ENCODE measurements at places on chromosomes 12 and 14.
A peak's percentile ranks its signal among the peaks of the same experiment; 100 is the strongest.

GRCh38 chr12:102114212-102114611, 5.7 kb downstream of the NUP37 start:
- no peak for DNase-seq

DNA sequence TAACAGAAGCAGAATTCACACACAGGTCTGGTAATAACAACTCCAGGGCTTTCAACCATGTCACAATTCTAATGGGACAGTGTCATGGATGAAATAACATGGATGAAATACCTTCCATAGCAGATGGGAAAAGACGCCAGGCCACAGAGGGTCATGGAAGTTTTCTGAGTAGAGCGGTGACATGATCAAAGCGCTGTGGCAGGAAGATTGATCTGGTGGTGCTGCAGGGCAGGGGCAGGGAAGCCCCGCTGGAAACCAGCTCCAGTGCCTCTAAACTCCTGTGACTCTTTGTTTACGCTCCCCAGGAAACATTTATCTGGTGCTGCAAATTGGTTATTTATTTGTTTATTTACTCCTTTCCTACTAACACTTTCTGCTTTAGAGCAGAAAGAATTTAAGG, 108.3 kb upstream of the HMGA2 start:
- DNase-seq, result no peak

GRCh38 chr14:60051721-60052221, 40.0 kb upstream of the PCNX4 start:
- DNase-seq, result no peak

DNA sequence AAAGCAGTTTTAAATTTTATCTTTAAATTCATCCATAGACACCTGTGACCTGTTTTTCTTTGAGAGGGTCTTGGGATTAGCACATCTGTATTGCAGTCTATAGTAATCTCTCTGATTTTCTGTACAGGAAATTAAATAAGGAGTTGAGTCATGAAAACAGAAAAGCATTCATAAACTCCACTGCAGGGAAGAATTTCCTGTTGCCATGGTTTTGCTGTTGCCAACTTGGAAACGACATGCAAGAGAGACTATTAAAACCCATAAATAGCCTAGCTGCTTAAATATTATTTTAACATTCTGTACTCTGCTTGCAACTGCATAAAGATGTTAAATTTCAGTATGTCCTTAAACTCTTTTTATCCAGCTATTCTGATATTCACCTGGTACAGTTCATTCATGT, 281.0 kb upstream of the RGS6 start:
- DNase-seq, result no peak

GRCh38 chr14:98956181-98956580, 315.8 kb downstream of the BCL11B start:
- DNase-seq, result no peak

- DNase-seq, result no peak
Observed at GRCh38 chr12:51126297-51126696, 42.9 kb upstream of the CSRNP2 start.

DNA sequence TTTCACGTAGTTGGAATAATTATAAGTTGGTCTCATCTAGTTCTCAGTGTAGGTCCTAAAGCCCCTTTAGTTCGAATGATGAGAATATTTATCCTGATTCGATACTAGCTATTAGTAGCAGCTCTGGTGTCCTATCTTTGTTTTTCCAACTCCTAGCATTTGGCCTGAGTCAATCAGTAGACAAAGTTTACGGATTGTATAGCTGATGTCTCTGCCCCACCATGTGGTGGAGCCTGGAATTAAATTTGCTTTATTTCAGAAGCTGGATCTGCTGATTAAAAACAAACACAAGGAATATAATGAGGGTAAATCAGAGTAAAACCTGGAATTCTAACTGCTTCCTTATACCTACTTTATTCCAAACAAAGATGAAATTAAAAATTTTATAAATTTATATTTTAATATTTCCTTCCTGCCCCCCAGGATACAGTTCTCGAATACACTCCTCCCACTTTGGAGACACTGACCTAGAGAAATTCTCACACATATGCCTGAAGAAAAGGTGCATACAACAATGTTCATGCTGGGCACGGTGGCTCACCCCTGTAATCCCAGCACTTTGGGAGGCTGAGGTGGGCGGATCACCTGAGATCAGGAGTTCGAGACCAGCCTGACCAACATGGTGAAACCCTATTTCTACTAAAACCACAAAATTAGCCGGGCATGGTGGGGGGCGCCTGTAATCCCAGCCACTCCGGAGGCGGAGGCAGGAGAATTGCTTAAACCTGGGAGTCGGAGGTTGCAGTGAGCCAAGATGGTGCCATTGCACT, 7.6 kb upstream of the BRMS1L start:
- DNase-seq, result peak; percentile 29

DNA sequence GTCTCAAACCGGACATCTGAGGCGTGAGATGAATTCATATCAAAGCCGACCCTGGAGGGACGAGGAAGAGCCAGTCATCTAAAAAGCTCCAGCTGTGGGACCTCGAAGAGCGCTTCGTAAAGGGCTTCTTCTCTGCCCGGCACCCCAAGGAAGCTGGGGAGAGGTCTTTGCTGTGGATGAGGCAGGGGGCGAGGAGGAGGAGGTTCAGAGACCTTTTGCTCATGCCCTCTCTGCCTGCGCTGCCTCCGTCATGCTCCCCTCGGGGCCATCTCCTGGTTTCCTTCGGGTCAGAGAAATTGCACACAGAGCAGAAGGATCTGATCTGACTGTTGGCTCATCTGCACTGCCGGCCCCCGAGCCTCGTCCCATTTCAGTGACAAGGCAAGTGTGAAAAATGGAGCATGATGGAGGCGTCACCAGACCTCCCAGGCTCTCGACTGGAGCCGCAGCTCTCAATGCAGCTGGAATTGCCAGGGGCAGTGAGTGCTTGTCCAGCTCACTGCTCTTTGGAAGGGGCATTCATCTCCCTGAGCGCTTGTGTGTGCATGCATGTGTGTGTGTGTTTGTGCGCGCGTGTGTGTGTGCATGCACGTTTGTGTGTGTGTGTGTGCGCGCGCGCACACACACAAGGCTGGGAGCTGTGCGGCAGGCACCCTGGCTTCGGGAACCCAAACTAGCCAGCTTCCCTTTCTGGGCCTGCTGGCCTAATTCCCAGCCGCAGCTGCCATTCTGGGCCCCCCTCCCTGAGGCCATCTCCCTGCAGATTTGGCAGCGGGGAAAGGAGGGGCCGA, 9.2 kb downstream of the CABP1 start:
- DNase-seq, result no peak

GRCh38 chr14:97978341-97978740, 1181.2 kb downstream of the VRK1 start:
- DNase-seq, result no peak

GRCh38 chr12:28191051-28192048, 1.1 kb downstream of the CCDC91 start:
- no peak for DNase-seq

DNA sequence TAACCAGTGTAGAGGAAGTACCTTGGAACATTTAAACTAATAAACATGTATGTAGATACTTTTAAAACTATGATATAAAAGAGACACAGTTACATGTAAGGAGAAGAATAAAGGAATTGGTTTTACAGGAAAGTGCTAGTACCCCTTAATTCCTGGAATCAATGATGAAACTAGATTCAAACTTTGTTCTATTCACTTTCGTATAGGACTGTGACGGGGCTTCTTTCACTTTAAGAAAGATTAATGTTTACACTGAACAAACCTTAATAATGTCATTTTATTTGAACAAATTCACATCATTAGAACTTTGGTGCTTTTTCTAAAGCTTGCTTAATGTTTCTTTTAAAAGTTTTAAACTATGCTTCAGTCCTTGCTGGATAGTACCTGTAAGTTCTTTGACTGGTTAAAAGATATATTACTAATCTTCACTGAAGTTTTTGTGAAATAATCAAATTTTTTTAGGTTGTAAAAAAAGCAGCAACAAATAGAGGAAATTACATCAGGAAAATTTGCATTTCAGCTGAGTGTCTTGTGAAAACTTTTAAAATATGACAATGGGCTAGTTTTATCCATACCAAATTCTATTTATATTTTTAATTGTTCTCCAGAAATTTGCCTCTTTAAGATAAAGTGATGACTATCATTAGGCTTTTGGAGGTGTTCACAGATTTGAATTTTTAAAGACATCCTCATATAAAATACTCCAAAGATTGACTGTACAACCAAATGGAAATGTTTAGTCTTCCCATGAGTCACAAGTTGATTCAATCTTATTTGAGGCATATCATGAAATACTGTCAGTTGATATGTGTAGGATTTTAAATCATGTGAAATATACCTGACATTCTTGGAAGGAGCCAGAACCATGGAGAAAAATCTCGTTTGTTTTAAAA, 36.2 kb downstream of the PAPOLA start:
- DNase-seq, result peak; percentile 65

- no peak for DNase-seq
Observed at GRCh38 chr12:4933411-4933810, 23.7 kb downstream of the KCNA1 start.

DNA sequence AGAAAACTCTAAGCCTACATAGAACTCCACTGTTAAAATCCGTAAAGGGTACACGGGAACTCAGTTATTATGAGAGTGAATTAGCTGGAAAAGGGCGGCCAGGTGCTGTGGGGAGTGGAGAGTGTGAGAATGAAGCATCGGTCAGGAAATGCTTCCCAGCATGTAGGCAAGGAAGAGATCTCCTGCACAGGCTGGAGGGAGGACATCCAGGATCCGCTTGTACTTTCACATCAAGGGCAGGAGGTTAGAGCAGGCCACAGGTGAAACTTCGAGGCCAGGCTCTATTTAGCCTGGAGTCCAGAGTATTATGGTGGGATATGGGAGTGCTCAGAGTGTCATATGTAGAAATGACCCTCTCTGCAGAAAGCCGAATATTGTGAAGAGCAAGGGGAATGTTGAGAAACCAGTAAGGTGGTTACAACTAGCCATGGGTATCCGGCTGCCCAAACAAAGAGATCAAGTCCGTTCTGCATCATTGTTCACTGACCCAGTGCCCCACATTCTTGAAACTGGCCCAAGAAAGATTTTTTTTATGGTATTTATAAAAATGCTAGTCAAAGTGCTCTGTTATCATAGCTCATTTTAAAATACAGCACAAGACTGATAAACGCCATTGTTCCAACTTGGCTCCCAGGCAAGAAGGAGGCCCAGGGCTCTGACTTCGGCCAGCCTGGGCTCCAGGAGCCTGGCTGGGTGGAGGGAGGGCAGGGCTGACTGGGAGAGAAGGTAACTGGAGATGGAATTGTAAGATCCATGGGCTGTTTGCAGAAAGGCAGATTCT, 79.4 kb upstream of the HIF1A start:
- DNase-seq, result no peak

DNA sequence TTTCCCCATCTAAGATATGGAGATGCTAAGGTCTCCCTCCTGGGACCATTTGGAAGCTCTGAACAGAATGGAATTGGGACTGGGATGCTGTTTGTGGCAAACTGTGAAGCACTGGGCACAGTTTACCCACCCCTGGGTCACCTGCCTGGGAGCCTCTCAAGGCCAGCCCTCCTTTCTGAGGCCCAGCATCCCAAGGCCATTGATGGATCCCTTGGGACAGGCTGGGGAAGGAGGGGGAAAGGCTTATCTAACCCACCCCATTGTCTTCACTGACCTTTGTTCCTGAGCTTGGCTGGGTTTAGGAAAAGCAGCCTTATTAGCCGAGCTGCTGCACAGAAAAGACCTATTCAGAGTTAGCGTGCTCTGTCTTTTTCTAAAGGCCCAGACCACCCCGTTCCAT, 5.2 kb downstream of the CCDC85C start:
- DNase-seq, result no peak

DNA sequence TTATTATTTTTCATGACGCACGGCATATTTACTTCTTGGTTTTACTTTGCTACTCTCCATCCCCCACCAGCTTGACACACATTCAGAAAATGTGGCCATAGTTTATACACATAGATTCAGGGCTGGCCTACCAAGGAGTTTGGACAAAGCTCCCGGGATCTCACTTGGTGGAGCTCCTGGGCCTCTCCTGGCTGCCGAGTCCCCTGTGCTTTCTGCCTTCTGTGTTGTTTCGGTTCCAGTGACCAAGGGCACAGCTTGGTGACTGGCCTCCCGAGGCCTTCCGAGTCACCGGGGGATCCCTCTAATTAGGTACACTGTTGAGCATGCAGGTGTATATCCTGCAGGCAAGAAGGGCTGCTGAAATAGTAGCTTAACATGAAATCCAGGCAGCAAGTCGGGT, 63.5 kb downstream of the RGS6 start:
- no peak for DNase-seq

DNA sequence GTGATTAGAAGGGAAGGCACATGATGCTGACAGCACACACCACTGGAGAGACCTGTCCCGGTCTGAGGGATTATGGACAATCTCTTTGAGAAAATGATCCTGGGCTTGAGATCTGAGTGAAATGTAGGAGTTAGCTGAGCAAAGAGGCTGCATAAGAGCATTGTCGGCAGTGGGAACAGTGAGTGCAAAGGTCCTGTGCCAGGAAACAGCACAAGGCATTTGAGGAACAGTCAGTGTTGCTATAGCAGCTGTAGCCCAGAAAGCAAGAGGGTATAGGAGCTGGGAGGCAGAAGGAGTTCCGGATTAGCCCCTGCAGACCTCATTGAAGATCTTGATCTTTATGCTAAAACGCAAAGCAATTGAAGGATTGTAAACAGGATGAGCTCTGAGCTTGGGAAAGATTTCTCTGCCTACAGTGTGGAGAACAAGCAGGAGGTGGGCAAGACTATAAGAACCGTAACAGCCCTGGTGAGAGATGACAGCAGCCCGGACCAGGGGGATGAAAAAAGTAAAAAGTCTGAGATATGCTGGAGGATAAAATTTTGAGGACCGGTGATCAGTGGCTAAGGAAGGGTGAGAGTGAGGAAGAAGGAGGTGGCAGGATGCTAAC, 28.5 kb downstream of the CFL2 start:
- no peak for DNase-seq

GRCh38 chr12:107903341-107904061, 129.0 kb downstream of the ASCL4 start:
- peak; percentile 55 for DNase-seq

DNA sequence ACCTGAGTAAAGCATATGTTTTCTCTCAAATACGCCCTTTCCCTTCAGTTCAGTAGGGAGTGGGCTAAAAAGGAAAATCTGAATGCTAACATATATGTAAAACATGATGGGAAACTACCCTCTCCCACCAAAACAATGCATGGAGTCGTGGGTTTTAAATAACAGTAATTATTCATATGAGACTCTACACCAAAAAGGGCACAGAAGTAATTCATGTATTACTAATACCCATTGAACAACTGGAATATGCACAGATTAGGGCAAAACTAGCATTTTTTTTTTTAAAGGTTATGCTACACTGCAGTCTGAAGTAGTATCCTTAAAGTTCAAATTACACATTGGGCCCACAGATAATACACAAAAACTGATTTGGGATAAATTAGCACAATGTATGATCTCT, 8.1 kb upstream of the ARID2 start:
- no peak for DNase-seq

DNA sequence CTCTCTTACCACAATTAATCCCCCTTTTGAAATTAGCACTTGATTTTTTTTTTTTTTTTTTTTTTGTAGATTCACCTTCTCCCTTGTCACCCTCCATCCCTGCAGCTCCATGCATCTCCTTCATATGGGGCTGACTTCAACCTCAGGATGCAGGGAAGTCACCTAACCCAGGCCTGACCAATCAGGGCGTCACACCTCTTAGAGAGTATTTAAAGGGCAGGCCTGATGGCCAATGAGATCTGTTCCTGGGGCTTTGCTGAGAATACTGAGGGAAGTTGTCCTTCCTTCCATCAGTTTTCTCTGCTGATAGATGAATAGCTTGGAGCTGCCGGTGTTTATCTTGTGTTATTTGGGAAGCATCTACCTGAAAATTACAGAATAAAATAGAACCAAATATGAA, 1104.7 kb upstream of the TMEM132C start:
- DNase-seq, result no peak
